Activated T-helper 9 cell treated with anti-CD3 and anti-CD28 coated beads, Interleukin-2, amount 50 U/mL, for 16 hours (primary cell): ENCODE measurements at places on chromosomes 2 and 18.

- no peak for DNase-seq
Measured at GRCh38 chr2:169086893-169087467, 17.6 kb downstream of the DHRS9 start.

DNA sequence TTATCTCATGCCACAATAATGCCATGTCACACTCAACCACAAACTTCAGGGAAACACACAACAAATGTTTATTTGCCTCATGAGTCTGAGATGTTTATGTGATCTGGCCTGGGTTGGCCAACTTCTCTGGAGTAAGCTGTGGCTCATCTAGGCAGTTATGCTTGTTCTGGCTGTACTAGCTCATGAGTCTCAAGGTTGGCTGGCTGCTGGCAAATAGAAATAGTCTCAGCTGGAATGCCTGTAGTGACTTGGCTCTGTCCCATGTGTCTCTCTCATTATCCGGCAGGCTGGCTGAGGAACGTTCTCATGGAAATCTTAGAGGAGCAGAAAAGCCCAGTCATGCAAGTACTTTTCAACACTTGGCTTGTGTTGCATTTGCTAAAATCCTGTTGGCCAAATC, 234.9 kb upstream of the CDH2 start:
- DNase-seq, result no peak

DNA sequence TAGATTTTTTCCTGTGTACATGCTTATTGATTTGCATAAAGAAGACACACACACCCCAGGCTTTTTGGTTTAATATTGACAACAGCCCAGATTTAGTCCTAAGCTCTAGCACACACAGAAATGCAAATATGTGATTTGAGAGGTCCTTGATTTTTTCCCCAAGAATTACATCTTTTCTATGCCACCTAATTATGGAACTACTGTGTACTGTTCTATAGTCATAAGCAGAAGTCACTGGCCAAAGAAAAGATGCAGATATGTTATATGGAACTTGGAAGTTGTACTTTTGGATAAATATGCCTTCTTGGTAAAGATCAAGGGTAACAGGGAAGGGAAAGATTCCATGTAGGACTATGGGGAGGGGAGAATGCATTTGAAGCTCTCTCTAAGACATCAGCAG, 105.6 kb downstream of the SETBP1 start:
- DNase-seq, result no peak

DNA sequence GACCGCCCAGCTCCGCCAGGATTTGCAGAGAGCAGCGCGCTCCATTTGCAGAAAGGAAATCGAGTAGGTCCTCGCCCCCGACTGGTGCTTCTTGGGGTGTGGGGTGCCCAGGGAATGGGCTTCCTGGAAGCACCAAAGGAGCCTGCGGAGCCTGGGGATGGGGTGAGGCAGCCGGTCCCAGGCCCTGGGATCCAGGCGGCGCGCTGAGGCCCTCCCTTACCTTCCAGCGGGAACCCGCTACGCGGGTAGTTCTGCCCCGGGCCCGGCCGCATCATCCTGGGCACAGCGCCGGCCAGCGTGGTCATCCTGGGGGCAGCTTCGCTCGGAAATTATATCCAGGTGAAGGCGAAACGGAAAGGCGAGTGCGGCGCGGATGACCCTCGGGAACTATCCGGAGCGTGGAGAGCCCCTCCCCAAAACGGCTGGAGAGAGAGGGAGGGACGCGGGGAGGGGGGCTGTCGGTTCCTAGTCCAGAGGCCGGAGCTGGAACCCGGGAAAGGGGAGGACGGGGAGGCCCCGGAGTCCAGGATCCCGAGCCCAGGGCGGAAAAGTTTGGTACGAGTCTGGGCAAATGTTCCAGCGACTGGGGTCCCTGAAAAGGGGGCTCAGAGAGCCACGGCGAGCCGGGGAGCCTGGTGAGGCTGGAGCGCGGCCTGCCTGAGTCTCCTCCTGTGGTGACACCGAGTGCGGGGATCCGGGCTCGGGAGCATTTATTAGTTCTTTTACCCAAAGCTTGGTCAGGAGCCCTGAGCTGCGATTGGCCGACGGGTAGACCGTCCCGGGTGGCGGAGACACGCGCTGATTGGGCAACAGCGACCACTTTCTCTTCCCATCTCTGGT, at the start of gene PAX3:
Gene PAX3, minus strand, starts transcription at position 688 of the 840 bp plus-strand sequence. Its CDS starts 383 bp downstream, at position 305.
- no peak for DNase-seq

DNA sequence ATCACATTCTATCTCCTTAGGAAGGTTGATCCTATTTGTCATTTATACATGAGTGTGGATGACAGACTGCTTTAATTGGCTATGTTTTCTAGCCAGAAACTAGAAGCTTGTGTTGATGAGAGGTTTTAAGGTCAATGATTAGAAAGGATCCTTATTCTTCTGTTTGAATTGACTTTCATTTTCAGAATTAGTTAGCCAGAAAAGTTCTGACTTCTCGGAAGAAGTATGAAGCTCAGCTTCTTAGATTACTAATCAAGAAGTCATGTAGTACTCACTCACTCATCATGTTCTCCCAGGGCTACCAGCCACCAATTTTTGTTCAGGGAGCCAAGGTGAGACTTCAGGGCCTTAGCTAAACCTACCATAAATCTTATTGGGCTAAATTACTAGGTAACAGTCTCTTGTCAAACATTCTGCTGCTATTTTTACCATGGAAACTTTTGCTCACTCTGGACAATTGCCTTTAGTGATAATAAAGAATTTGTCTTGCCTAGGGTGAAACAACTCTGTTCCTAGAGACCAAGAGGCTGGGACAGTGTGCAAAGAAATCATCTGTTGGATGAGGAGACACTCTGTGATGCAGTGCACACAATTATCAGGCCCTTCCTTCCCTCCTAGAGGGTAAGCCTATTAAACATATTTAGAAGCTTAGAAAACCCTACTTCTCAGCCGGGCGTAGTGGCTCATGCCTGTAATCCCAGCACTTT, 111.6 kb upstream of the DNMT3A start:
- no peak for DNase-seq

- no peak for DNase-seq
Measured at GRCh38 chr2:132747046-132747445, 77.0 kb upstream of the LYPD1 start.

DNA sequence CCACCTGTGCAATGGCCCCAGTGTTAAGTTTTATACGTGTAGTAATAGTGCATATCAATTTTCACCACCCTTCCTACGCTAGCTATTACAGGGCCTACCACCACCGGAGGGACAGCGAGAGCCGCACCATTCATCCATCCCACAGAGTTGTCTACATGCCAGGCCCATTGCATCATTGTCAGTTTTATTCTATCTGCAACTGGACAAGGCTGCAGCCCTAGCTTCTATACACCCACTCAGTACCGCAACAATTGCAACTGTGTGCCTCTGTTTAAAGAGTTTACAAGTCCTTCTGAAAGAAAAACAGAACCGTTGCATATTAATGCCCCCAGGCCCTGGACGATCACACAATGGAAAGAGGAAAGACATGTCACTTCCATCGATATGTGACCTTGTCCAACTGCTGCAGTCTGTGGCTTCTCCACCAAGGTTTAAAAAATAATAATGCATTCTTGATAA, 58.6 kb downstream of the ZEB2 start:
- no peak for DNase-seq

DNA sequence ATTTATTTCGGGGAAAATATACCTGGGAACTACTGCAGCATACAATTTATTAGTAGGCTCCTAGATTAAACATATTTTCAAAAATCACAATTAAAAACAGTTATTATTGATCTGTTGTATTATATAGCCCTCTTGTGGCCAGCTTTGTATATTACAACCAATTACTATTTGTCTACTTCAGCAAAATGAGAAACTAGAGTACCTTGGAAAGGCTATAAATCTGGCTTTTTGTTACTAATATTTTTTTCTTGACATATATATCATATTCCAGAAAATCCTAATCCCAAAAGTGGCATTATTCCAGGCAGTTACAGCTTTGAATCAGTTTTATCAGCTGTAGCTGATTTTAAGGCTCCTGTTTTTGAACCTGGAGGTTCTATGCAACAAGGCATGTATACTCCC, 101.2 kb downstream of the UBR3 start:
- no peak for DNase-seq

DNA sequence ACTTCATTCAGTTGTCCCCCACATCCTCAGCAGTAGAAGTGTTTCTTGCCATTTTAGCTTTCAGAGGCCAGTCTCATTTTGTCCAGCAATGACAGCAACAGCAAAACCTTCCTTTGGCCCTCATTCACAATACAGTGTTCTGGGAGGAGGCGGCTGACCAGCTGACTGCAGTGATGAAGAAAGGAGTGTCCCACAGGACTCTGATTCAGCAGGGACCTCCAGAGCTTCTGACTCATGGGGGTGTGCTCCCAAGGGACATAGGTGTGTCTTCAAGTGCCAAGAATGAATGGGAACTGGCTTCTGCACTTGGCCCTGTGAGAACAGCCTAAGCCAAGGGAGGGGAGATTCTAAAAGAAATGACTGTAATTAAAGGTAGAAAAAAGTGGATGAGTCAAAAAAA, 147.0 kb upstream of the PELI1 start:
- DNase-seq, result no peak

DNA sequence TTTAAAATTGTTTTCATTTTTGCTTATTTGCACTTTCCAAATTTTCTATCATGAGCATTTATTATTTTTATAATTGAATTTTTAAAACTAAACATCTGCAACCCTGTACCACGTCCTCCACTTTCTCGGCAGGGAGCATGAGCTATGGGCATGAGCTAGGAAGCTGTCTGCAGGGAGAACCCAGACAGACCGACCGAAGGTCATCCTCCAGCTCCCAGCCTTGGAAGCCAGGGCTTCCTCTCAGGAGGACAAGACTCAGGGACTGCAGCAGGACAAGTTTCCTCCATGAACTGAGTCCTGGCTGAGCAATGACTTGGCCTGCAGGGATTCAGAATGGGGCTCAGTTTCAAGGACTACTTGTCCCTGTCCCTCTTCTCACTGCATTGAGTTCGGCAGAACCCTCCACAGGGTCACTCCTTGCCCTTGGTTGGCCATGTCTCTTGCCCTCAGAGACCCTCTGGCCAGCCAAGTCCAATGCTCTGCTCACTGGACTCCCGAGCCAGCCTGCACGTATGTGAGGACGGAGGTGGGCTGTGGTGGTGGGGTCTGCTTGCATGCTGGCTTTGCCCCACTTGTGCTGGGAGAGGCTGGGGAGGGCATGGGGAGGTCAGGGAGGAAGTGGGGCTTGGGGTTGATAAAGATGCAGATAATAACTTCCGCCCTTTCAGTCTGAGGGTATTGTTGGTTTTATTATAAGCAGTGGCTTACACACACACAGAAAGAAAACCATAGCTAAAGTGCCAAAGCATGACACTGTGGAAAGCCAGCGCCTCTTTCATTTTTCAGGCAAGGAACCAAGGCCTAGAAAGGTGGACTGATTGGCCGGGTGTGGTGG, 6.6 kb downstream of the NMUR1 start:
- no peak for DNase-seq

DNA sequence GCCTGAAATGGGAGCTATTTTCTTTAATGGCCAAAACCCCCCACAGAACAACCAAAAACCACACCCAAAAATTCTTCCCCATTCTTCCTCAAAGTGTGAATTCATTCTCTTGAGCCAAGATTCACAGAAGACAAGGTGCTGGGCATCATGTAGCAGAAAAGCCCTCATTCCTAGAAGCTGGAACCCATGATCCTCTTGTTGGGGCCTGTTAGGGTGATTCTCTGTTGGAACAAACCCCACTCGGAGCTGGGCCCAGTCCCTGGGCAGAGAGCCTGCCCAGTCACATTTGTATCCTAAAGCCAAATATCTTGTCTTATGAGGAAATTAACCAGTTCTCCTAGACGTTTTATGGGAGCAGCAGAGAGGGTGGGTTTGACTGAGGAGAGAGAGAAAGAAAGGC, 22.8 kb upstream of the VPS4B start:
- no peak for DNase-seq

GRCh38 chr18:12843420-12844350, 40.4 kb downstream of the PTPN2 start:
- DNase-seq, result no peak

GRCh38 chr2:8658064-8658862, 23.6 kb upstream of the ID2 start:
- no peak for DNase-seq

- no peak for DNase-seq
Measured at GRCh38 chr18:62555135-62555534, 32.3 kb downstream of the ZCCHC2 start.

- DNase-seq, result no peak
Measured at GRCh38 chr2:152755029-152755428, 36.6 kb downstream of the ARL6IP6 start.

DNA sequence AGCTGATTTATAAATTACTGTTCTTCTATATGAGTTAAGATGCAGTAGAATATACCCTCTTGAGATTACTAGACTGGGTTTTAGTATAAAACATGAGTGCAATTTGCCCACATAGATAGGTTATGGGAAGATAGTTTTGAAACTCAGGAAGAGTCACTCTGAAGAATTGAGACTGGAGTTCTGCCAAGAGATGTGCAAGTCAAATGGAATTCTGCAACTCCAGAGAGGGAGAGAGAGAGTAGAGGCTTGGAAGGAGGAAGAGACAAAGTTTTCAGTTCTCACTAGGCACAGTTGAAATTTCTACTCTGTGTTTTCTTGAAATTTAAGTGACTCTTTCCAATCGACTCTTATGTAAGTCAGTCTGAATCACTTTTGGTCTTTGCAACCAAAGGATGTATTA, 878.8 kb downstream of the TSN start:
- DNase-seq, result no peak
